Stimulated activated CD8-positive, alpha-beta memory T cell treated with anti-CD3 and anti-CD28 coated beads, Interleukin-15, amount 100 ng/mL, for 24 hours (primary cell): ENCODE measurements at places on chromosomes 4 and X.

DNA sequence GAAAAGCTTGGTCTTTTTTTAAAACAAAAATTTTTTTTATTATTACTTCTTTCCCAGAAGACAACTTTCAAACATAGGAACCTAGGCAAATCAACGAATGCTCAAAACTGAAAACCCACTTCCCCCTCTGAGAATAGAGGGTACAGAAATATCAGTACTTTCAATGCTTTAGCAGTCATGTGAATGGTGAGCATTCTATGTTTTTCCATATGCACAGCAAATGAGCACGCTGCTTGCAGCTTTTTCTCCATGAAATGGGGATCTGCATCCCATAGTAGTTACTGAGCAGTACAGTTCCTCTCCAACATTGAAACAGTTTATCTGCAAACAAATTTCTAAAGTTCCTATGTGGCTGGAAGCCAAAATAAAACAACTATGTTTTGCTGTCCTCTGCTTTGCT, 108.4 kb upstream of the BMP2K start:
- no peak for DNase-seq

DNA sequence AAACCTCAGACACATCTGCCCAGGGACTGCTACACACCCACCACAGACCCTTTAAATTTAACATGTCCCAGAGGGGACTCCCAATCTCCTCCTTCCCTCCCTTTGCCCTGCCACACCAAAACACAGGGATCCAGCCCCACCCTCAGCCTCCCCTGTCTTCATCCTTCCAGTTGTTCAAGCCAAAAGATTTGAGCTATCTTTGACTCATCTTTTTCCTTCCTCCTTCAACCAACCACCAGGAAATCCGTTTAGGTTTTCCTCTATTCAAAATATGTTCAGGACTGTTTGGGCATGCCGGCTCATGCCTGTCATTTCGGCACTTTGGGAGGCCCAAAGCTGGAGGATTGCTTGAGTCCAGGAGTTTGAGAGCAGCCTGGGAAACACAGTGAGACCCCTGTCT, 6.9 kb upstream of the STK32B start:
- no peak for DNase-seq

DNA sequence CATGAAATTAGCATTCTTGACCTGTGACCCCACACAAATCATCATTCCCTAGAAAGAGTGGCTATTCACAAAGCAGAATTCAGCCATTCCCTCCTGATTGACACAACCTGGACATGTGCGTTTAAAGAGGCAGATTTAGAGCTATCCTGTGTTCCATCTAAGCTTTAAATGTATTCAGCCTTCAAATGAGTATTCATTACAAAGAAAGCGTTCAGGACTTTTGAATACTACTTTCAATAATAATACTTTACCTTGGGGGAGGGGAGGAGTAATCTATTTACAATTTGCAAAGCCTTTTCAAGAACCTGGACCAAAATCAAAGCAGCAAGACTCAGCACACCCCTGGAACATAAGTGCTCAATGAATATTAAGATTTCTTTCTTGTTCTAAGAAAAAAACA, 22.5 kb upstream of the GPC4 start:
- DNase-seq, result no peak

- no peak for DNase-seq
These were observed at the start of gene DCLK2 for GRCh38 chr4:150078041-150078578. Gene DCLK2 (plus strand): TSS chr4:150078445. CDS start chr4:150079028, 583 bp downstream.

DNA sequence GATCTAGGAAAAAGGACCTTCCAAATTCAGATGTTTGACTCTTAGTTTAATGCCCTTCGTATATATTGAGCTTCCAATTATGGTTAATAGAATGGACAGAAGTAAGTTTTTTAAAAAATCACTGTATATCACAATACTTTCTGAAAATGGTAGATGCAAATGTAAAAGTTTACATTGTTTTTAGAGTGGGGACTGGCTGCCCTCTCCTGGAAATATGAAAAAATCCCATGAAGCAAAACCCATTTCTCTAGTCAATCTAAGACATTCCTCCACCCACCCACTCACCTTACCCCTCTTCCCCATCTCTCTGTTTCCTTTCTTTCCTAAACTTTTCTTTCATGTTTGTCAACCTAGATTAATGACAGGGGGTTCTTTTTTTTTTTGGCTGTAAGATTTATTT, 134.5 kb downstream of the ARHGAP6 start:
- no peak for DNase-seq

- DNase-seq, result no peak
These were observed 218.5 kb downstream of the COL25A1 start for GRCh38 chr4:109083911-109084310.

DNA sequence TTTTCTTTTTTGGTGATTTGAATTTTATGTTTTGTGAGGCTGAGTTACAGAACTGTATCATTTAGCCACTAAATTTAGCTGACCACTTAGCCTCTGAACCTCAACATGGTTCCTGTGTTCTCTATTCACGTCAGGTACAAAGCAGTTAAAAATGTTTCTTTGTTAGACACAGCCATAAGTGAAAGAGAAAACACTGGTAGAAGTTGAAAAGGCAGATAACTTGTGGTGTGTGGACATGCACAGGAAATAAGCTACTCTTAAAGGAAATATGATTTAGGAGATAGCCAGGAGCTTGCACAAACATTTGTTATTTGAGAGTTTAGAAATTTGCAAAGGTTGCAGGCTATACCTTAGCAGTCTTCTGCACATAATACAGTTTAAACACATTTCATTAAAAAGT, 171.0 kb upstream of the RPS6KA3 start:
- no peak for DNase-seq

DNA sequence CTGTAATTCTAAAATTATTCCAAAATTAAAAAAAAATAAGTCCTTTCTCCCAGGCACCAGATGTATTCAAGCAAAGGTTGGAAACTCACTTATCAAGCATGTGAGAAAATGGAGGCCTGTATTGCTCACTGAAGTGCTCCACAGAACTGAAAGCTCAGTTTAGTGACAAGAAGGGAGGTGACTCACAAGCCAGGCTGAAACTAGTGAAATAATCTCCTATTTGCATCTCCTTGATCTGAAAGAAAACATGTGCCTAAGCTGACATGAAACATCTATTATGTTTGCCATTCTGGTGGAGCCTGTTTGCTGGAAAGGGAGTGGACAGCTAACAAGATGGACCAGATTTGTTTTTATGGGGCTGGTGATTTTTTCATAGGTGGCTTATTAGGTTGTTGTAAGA, 54.0 kb upstream of the AMELX start:
- DNase-seq, result no peak

DNA sequence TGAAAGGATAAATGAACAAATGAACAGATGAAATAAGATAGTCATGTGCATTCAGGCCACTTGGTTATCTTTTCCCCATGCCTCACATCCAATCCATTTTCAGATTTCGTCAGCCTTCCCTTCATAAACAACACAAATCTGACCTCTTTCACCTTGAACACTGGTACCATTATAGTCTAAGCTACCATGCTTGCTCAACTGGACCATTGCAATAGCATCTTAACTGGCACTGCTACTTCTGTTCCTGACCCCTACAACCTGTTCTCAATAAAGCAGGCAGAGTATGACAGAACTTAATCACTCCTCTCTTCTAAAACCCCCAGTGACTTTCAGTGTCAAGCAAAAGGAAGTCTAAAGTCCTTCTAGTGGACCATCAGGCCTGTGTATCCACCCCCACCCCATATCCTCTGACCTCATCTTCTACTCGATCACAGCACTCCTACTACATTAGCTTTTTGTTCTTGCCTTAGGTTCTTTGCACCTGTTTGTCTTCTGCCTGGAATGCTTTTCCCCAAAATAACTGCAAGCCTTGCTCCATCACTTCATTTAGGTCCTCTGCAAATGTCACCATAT, 40.7 kb downstream of the LARP7 start:
- no peak for DNase-seq

GRCh38 chr4:146338512-146338911, 124.2 kb downstream of the REELD1 start:
- DNase-seq, result no peak

DNA sequence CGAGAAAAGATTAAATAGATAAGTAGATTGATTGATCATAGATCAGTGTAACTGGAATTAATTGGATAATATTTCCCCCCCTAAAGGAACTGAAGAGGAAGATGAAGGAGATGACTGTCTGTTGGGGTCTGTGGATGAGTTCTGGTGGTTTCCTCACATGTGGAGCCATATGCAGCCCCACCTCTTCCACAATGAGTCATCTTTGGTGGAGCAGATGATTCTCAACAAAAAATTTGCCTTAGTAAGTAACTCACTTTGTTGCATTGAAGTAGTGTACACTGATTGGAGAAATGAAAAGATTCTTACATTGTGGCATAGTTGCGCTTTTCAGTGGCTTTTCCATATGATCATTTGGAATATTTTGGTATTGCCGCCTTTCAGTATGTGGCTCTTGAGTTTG, 80.4 kb downstream of the NDST3 start:
- no peak for DNase-seq

DNA sequence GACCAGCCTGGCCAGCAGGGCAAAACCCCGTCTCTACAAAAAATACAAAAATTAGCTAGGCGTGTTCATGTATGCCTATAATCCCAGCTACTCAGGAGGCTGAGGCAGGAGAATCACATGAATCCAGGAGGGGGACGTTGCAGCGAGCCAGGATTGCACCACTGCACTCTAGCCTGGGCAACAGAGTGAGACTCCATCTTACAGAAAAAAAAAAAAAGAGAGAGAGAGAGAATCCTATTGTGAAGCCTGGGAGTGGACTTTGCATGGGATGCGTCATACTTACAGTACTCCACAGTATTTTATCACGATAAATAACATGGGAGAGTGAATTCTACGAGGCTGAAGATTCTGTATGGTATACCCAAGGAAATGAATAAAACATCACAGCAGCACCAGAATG, 139.6 kb downstream of the AASDH start:
- DNase-seq, result no peak

DNA sequence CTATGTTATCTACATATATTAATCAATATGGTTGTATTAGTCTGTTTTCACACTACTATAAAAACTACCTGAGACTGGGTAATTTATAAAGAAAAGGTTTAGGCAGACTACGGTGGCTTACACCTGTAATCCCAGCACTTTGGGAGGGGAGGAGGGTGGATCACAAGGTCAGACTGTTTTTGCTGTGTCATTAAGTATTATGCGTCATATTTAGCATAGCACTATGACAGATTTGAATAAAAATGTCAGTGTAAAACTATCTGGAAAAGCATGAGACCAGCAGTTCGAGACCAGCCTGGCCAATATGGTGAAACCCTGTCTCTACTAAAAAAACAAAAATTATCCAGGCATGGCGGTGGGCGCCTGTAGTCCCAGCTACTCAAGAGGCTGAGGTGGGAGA, 209.7 kb upstream of the ARHGAP24 start:
- no peak for DNase-seq

- DNase-seq, result no peak
These were observed 4.0 kb downstream of the GABRA2 start for GRCh38 chr4:46385946-46386345.

DNA sequence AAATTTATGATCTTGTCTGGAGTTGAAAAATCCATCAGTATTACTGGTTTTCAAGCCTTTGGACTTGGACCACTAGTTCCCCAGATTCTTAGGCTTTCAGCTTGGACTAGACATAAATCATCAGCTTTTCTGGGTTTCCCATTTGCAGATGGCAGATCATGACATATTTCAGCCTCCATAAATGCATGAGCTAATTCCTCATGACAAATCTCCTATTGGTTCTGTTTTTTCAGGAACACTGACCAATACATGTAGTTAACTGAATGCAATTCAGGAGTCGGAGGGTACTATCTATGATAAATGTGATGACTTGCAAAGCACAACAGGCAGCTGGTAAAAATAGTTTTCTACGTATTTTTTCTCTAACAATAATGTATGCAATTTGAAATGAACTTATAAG, 635.6 kb downstream of the TRAM1L1 start:
- DNase-seq, result no peak

GRCh38 chr4:87560802-87561201, 31.6 kb upstream of the SPARCL1 start:
- no peak for DNase-seq

GRCh38 chr4:18616720-18617119, 595.2 kb upstream of the LCORL start:
- no peak for DNase-seq

DNA sequence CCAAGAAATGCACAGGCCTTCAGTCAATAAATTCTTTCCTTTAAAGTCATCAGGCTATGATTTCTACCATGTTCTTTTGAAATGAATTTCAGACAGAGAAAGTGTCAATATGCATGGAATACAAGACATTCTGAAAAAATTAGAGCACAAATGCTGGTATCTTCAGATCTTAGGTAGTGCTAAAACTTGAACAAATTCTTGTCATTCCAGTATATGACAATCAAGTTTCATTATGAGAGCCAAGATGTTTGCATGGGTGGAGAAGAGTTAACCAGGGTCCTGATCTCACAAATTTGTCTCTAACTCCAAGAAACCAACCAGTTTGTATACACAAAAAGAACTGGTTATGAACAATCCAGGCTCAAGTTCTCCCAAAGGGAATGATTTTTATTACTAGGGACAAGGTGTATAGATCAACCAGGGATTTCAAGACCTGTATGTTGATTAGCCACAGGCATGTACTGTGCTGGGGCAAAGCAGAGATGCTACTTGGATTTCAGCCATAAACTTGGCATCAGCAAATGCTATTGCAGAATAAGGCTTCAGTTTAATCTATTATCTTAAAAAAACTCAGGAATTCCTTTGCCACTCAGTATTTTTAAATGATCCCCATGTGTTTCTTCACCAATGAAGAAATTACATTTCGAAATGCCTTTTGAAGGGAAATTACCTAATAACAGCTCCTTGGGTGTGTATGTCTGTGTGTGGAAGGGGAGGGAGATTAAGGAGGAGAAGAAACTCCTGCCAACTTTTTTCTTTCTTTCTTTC, 69.7 kb downstream of the FANCB start:
- no peak for DNase-seq

GRCh38 chrX:42524379-42524778, 253.6 kb downstream of the PPP1R2C start:
- no peak for DNase-seq

DNA sequence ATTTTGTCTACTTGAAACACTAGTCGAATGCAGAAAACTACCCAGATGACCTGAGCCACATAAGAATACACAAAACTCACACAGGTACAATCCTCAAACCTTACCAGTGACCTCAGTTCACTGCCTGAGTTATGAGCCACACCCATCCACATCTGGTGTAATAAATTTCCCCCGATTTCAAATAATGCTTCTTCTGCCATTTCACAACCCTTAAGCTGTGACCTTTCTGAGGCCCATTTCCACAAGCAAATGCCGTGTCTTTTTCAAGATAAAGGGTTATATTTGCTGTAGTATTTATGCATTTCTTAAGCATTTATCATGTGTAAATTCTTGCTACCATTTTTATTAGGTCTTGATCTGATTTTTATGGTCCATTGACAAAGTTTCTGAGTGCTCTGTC, 1.8 kb upstream of the ARHGEF38 start:
- no peak for DNase-seq

DNA sequence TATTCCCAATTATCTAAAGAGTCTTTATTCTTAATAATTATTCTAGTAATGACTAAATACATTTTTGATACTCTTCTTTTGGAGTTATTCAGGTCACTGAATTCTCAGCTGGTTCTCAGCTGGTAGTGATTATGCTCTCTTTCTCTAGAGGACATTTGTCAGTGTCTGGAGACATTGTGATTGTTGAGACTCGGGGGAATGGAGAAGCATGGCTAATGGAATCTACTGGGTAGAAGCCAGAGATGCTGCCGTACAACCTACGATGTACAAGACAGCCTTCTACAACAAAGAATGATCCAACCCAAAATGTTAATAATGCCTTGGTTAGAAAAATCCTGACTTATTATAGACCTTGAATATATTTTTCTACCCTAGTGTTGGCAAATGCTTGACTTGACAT, 149.2 kb upstream of the ANKRD50 start:
- no peak for DNase-seq

- no peak for DNase-seq
These were observed 166.8 kb upstream of the FRG1 start for GRCh38 chr4:189773909-189774308.

GRCh38 chr4:154973244-154974035, 192.4 kb downstream of the RBM46 start:
- DNase-seq, result no peak
